Type B pancreatic cell (in vitro differentiated cells): ENCODE measurements at places on chromosomes 4 and X.

DNA sequence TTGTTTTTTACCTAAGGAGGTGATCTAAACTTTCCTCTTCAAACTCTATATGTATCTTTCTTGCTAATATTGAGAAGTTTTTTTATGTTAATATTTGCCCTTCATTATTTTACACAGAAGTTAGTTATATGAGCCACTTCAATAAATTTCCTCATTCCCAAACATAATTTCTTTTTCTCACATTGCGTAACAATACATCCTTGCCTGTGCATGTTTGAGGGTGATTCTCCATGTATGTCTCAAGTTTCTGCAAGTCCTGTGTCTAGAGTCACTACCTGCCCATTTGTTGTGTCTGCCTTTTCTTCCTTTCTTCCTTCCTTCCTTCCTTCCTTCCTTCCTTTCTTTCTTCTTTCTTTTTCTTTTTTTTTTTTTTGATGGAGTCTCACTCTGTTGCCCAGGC lies 2057.9 kb downstream of the PCDH7 start:
- DNase-seq = no peak

DNA sequence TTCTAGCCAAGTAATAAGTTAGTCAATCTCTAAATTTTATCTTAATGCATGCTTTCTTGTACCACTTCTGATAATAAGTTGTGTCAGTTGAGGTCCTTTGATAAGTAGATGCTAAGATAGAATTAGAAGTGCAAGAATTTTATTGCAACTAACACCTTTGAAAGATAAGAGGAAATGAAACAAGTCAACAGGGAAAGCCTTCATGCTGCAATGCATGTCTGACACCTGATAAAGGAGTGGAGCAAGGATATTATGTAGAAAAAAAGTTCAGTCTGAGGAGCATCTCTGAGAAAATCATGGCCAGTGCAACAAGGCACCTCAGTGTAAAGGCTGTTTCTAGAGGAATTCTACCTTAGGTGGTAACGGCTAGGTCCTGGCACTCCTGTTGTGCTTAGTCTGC lies 210.7 kb upstream of the PPP1R2C start:
- DNase-seq = no peak

- no peak for DNase-seq
Measured at GRCh38 chr4:91448668-91449330, 855.0 kb upstream of the GRID2 start.

DNA sequence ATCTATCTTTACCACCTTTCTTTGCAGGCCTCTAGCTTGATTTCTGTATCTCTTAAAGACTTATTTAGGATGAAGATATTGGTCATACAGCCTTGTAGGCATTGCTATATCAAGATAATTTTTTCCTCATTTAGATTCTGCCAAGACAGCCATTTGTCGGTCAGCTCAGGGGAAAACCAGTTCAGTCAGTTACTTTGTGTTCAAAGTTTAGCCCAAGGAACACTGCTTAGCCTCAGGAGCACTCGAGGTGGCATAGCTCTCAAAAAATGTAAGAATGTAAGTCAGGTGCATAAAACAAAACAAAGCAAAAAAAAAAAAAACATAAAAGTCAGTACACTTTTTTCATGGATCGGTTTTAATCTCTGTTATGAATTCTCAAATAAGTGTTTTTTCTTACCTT lies 43.4 kb downstream of the NRK start:
- DNase-seq = no peak

- no peak for DNase-seq
Measured at GRCh38 chr4:15771216-15772058, 6.7 kb upstream of the CD38 start.

DNA sequence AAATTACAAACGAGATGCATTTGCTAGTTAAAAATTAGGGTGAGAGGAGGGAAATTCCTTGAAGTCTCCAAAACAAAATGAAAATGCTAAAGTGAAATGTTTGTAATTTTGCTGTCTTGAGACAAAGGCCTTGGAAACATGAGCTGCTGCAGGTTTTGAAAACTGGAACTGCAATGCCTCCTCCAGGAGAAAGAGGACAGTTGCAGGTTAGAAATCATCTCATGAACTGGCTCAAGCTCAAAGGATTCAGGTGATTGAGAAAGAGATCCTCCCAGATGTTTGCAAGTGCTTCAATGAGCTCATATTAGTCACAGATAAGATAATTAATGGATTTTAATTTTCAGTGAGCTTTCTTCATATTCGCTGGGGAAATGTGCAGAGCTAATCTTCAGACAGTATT lies 32.4 kb downstream of the SMPX start:
- no peak for DNase-seq
